D341Med (cell line): ENCODE measurements at places on chromosomes 5 and 9.

DNA sequence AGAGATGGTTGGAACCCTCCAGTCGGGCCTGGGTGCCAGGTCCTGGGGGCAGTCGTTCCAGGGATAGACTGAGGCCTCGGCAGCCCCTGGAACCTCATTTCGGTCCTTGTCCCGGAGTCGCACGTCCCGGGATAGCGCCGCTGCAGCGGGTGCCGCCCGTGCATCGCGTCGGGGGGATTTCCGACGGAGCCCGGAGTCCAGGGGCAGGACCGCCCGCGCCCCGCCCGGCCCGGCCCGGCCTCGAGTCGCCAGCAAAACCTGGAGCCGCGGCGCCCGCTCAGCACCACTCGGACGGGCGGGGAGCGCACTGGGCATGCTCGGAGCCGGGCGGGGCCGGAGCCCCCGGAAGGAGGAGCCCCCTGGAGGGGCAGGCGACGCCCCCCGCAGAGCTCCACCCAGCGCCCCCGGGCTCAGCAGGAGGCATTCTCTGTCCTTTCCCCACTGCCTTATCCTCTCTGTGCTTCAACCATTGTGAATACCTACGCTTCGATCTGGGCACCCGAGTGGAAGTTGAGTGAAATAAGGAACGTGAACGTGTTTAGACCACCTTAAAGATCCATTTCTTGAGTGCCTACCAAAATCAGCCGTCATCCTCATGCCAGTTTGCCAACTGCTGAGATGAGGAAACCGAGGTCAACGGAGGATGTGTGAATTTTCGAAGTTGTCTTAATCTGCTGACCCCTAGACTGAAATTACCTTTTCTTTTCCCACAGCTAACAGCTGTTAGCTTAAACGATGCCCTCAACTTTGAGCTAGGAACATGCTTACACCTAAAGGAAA is 1.7 kb upstream of the PTPN3 start:
- DNase-seq = peak; percentile 70

DNA sequence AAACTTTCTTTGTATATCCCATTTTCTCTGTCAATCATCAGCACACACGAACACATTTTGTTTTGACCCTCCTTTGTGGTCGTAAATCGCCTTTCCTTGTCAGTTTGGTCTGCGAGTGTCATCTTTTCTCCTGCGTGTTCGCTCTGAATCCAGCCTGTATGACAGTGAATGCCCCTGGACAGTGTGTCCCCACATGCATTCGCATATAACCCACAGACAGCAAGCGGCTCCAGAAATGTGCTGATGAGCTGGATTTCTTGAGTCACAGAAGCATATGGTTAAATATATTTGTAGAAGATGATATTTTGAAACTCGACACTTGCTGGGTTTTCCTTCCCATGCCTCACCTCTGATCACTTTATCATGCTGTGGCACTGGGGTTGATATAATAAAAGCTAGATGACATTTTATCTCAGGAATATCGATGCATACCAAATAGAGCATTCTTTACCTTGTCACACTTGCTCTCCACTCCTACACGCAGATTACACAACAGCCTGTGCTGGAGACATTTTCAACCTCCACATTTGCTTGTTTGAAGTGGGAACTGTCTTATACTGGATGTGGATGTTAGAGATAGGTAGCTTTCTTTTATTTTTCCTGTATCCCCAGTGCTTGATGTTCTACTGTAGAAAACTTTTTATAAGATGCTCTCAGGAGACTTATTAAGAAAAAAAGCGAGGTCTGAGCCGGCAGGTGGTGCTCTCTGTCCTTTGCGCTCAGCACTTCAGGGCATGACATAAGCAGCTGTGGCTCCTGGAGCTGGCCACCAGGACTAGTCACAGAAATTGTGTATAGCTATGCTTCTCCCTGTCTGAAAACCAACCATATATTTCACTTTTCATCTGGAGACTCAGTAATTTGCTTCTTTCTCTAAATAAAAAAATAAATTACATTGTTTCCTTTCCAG is 215.1 kb downstream of the SH3GL2 start:
- DNase-seq = peak; percentile 39

DNA sequence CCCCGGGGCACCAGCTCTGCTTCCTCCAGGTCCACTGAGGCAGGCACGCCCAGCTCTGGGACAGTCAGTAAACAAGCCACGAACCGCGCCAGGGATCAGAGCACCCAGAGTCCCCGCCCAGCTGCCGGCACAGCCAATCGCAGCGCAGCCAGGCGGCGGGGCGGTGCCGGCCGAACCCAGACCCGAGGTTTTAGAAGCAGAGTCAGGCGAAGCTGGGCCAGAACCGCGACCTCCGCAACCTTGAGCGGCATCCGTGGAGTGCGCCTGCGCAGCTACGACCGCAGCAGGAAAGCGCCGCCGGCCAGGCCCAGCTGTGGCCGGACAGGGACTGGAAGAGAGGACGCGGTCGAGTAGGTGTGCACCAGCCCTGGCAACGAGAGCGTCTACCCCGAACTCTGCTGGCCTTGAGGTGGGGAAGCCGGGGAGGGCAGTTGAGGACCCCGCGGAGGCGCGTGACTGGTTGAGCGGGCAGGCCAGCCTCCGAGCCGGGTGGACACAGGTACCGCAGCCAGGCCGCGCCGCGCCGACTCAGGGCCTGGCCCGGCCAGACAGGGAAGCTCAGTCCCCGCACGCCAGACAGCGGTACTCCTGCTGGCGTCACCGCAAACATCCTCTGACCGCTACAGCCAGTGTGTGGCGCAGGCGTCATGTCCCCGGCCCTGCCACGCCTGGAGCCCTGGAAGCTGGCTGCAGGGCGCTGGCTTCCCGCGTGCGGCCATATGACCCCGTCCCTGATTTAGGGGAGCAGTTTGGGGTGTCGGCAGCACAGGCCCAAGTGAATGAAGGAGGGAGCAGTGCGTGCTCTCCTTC is at the start of gene CTSL:
Gene CTSL, plus strand, starts transcription at position 220 of the 810 bp plus-strand sequence. CDS start 1,485 bp downstream, outside the sequence.
- DNase-seq = peak; percentile 34

DNA sequence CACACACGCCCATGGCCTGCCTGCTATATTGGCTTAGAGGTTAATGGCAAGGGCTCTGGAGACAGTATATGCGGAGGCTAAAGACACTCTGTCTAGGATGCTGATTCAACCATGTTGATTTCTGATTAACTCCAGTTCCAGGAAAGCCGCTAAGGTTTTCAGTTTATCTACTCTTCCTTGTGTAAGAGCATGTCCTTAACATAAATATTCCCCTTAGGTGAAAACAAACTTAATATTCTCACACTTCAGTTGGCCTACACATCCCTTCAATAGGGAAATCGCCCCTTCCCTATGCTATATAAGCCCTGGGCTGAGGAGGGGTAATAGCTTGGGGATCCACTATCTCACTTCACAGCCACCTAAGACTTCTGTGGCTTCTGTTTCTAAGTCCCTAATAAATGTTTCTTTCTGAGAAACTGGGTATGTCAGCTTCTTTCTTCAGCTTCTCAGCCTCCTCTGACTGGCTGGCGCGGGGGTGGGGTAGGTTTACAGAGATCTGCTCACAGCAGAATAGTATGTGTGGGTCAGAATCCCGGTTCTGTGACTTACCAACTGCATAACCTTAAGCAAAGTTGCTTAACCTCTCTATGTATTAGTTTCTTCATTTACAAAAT is 4.3 kb upstream of the GPX3 start:
- DNase-seq = no peak
